Thymus (tissue), 14 donors: ENCODE measurements at places on chromosomes 4 and X. TPM values are rescaled to one million over a fixed set of nuclear protein-coding genes. Genes with fewer than 3 reads are reported as not detected.

- H3K27ac ChIP-seq: peak overlapping the region; percentile 36
- H3K4me3 ChIP-seq: no peak overlapping the region
- H3K4me1 ChIP-seq: no peaks in the 10 kb centered on the region
- H3K27me3 ChIP-seq: no peaks in the 10 kb centered on the region
Observed at GRCh38 chrX:65601530-65602220, 65.8 kb upstream of the MSN start.

DNA sequence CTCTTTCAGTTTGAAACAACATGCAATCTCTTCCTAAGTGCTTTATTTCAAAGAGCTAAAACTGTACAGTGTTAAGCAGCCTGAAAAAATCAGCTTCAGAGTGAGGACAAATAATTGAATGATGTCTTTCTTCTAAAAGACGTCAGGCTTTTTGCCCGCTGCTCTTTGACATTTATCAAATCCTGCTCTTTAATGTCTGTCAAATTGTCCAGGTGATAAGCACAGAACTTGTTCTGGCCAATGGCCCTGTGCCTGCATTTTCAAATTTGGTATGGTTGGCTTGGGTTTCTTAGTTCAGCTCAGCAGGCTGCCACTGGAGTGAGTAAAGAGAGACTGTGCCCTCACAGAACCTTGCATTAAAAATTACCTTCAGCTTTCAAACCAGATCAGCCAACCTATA lies 712.9 kb upstream of the LCORL start:
- no peaks in the 10 kb centered on the region for H3K27me3 ChIP-seq
- H3K36me3 ChIP-seq: no peaks in the 10 kb centered on the region
- no peak overlapping the region for H3K27ac ChIP-seq
- no peaks in the 10 kb centered on the region for H3K4me1 ChIP-seq
- DNase-seq: no peak
- no peak overlapping the region for H3K4me3 ChIP-seq

- H3K27ac ChIP-seq: no peak overlapping the region
- H3K36me3 ChIP-seq: no peaks in the 10 kb centered on the region
- no peak overlapping the region for H3K4me3 ChIP-seq
- H3K27me3 ChIP-seq: no peaks in the 10 kb centered on the region
- H3K4me1 ChIP-seq: peaks cover 21% of the 10 kb centered on the region
- no peak for DNase-seq
Observed at GRCh38 chr4:38162240-38162784, 202.1 kb downstream of the PTTG2 start.

- H3K36me3 ChIP-seq: no peaks in the 10 kb centered on the region
- no peak for DNase-seq
- H3K4me1 ChIP-seq: no peaks in the 10 kb centered on the region
- H3K27ac ChIP-seq: no peak overlapping the region
Observed at GRCh38 chr4:125459531-125459930, 144.8 kb downstream of the FAT4 start.

DNA sequence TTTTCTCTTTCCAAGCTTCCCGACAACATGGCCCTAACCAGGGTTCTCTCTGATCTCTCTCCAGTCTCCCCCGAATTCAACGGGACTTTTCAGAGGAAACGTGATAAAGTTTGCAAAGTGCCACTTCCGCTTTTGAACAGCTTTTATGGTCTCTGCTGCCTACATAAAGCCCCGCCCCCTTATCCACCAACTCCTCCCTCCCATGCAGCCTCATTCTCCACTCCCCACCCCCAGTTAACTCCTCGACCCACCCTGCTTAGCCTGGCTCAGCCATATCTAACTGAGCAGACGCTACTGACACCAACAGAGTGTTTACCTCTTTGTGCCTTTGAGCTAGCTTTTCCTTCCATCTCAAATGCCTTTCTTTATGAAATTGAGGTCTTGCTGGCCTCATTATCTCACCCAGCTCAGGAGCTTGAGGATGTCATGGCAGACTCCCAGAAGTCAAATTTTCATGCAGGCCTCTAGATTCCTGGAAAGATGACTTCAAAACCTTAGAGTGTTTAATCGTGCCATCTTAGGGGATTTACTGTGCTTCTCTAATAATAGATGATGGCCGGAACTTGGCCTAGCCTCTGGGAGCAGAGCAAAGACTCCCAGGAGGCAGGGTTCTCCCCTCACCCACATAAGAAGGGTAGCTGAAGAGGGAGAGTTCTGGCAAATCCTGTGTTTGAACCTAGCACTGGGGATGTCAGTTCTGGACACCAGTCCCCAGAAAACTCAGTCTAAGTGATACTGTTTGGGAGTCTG lies 606.0 kb downstream of the BCOR start:
- DNase-seq: peak; percentile 69
- H3K4me1 ChIP-seq: peaks cover 14% of the 10 kb centered on the region
- H3K36me3 ChIP-seq: no peaks in the 10 kb centered on the region
- H3K27me3 ChIP-seq: no peaks in the 10 kb centered on the region
- peak overlapping the region; percentile 32 for H3K27ac ChIP-seq

DNA sequence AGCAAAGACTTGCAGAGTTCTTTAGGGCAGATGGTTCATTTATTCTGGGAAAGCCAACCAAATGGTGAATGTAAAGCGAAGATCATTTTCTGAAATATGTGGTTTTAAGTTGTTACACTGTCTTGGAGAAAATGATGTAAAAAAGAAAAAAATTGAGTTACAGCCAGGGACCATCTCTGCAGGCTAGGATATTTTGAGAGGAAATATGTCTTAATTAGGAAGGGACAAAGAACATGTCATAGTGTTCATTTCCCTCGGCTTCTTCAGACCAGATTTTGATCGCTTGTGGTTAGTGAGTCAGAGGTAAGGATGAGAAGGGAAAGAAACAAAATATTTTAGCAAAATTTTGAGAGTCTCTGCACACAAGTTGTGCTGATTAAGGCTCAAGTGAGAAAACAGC lies 59.0 kb upstream of the C1QTNF7 start:
- DNase-seq: no peak
- H3K4me3 ChIP-seq: no peak overlapping the region
- no peaks in the 10 kb centered on the region for H3K27me3 ChIP-seq
- no peaks in the 10 kb centered on the region for H3K36me3 ChIP-seq
- no peaks in the 10 kb centered on the region for H3K4me1 ChIP-seq

- no peaks in the 10 kb centered on the region for H3K4me1 ChIP-seq
- no peaks in the 10 kb centered on the region for H3K27me3 ChIP-seq
- no peak overlapping the region for H3K27ac ChIP-seq
- DNase-seq: no peak
- no peak overlapping the region for H3K4me3 ChIP-seq
Observed at GRCh38 chr4:11824566-11824965, 395.9 kb upstream of the HS3ST1 start.

SPANXD gene
- not detected for total RNA-seq

PSAPL1 gene
- 0.09 TPM for total RNA-seq

ODAM gene
- 0.14 TPM for total RNA-seq

PPARGC1A gene
- total RNA-seq: 1.4 TPM
